ENCODE measurements at places on chromosomes 13 and 19.
A peak's percentile ranks its signal among the peaks of the same experiment; 100 is the strongest.

GRCh38 chr13:44810061-44810840 lies 179.0 kb downstream of the NUFIP1 start:
- no peak for DNase-seq

GRCh38 chr19:44635581-44636438 lies 7.9 kb upstream of the PVR start:
- no peak for DNase-seq

DNA sequence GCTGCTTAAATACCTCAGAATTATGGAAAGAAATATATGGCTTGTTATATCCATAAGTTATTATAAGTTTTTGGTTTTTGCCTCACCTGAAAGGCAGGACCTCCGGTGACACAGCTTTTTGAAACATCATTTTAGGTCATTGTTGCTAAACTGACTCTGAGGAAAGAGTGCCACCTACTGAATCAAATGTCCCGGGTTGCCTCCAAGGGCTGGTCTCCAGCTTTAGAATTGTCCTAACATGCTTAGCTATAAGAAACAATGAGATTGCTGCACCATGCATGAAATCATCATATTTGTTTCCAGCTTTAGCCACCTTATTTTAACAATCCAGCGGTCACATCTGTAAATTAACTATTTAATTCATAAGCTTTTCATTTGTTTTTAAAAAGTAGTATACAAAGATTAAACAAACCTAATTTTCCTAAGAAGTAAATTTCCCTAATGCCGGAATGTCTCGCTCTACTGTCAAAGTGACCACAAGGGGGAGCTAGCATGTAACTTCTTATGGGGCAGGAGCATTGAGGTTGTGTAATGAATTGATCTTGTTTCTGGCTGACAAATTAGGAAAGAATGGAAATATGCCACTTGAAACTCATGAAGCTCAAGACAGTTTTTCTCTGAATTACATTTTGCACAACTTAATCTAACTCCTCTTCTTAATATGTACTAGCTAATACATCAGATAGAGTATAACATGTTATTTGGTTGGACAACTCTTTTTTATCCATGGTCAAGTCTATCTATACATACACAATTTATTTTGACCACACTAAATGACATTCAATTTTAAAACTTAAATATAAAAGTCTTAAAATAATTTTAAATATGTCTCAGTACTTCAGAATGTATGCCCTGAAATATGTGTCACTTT lies 6.7 kb upstream of the PCDH17 start:
- peak; percentile 30 for DNase-seq

- DNase-seq: no peak
Measured at GRCh38 chr19:57351867-57352266, 796 bp downstream of the ZNF304 start.

DNA sequence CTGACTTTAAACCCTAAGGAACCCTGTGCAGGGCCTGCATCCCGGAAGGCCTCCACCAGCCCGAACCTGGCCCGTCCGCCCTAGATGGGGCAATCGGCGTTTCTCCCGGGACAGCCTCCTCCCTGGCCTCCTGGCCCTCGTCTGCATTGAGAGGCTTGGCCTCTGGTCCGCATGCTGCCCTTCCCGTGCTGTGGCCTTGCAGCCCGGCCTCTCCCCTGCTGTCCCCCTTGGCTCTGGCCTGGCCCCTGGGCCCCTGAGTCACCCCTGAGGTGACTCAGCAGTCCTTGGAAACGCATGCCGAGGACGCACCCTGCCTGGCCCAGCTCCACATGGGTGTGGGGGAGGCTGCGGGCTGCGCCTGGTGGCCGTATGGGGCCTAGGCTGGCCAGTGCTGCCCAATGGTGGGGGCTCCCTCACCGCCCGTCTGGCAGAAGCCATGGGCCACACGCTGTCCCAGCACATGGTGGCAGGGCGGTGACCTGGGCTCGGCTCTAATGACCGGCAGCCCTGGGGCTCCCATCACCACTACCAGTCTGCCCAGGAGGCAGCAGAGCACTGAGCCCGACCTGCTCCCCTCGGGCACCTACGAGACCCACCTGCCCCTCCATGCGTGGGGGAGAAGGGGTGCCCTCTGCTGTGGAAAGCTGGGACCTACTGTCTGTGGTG lies 25.7 kb downstream of the SH3GL1 start:
- no peak for DNase-seq

GRCh38 chr13:59755632-59756290 lies 408.0 kb downstream of the DIAPH3 start:
- no peak for DNase-seq

- DNase-seq: no peak
Measured at GRCh38 chr19:7932276-7932929, 6.5 kb upstream of the CTXN1 start.

DNA sequence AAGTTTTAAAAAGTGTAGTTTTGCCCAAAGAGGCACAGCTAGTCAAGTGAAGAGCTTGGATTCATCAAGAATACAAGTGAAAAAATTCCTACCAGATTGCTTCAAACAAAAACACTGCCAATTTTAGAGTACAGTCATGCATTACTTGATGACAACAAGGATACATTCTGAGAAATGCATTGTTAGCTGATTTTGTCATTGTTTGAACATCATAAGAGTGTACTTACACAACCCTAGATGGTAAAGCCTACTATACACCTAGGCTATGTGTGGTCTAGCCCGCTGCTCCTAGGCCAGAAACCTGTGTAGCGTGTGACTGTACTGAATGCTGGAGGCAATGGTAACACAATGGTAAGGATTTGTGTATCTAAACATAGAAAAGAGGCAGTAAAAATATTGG lies 41.1 kb downstream of the TMTC4 start:
- no peak for DNase-seq

DNA sequence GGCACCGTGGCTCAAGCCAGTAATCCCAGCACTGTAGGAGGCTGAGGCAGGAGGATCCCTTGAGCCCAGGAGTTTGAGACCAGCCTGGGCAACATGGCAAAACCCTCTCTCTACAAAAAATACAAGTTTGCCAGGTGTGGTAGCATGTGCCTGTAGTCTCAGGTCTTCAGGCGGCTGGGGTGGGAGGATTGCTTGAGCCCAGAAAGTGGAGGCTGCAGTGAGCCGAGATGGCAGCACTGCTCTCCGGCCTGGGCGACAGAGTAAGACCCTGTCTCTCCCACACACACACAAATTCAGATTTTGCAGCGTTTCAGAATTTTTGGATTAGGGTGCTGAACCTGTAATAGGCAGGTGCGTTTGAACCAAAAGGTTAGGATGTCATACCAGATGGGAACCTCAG lies 2.2 kb downstream of the RPS11 start:
- DNase-seq: no peak

GRCh38 chr13:94327318-94327717 lies 152.2 kb downstream of the DCT start:
- peak; percentile 38 for DNase-seq

DNA sequence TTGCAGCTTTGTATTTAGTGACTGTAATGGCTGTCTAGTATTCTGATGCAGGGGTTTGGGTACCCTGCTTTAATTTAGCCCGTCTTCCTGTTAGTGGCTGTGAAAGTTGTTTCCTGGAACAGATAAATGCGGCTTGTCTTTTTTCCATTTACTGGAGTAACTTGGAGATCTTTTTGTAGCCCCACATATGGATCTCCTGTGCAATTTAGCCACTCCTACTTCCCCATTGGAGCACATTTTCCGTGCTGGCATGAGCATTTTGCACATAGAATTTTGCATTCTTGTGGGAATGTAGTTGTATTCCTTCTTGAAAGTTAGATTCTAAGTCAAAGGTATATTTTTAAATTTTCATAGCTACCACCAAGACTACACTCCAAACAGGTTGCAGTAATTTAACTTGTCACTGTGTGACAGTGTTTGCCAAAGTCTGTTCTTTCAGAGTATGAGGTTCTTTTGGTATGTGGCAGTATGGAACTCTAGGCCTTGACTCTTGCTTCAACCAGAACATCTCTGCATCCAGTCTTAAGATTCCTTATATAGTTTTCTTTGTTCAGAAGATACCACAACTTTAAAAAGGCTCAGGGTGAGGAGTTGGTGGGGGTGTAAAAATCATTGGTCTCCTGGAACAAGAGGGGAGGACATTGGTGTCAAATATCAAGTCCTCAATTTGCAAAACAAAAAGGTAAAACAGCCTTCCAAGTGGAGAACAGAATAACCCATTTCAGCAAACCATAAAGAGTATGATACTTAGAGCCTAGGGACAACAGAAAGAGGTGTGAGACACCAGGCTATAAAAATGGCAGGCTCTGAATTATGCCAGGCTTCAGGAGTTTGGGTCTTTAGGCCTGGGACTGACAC lies 21.1 kb upstream of the CCDC97 start:
- DNase-seq: no peak

GRCh38 chr19:45863840-45864628 lies at the start of gene FOXA3:
FOXA3 (plus strand) TSS chr19:45864326; CDS start chr19:45864457, 131 bp downstream.
- DNase-seq: peak; percentile 93

- DNase-seq: no peak
Measured at GRCh38 chr13:90307136-90307535, 1040.4 kb upstream of the MIR17HG start.

DNA sequence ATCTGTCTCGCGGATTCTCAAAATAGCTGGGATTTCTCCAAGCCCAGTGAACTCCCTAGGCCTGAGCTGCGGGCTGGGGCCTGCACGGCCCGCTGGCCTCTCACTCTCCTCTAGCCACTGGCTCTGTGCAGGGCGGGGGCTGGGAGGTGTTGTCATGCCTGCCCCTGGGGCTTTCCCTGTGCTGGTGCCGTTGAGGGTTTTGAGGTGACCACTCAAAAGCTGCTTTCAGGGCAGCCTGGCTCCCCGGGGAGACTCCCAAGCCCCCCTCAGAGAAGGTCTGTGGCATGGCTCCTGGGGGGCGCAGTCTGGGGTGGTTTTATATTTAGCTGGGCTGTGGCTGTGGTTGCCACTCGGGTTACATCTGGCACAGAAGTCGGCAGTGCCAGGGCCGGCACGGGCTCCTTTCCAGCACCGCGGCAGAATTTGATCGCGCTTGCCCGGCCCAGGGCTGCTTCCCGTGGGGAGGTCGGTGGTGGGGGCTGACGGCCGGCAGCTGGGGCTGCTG lies 10.0 kb downstream of the NDUFB7 start:
- peak; percentile 62 for DNase-seq

GRCh38 chr19:17289489-17289888 lies 7.8 kb downstream of the ANKLE1 start:
- DNase-seq: peak; percentile 91

DNA sequence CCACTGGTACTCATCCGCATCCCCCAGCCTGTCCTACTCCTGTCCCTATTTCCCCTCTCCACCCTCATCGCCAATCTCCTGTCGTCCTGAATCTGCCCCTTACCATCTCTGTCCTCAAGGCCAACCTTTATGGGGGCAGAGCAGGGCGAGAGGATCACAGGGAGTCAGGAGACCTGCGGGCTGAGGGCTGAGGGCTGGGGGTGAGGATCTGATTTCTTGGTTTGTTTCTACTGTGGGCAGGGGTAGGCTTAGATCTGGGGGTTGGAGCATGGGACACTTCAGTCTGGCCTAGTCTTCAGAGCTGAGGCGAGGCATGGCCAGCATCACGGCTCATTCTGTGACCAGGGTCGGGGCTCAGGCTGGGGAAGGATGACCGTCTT lies 16.5 kb upstream of the ERCC1 start:
- DNase-seq: peak; percentile 24

- DNase-seq: peak; percentile 59
Measured at GRCh38 chr13:46656786-46657185, 103.8 kb downstream of the LRCH1 start.

DNA sequence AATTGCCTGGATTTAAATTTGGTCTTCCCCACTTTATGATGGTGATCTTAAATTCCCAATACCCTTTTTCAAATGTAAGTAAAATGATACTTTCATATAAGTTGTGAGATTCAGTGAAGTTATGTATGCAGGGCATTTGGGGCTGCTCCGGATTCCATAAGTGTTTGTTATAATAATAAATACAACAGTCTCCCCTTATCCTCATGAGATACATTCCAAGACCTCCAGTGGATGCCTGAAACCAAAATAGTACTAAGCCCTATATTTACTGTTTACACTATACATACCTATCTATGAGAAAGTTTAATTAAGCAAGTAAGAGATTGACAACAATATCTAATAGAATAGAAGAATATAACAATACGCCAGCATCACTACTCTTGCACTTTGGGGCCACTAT lies 2237.8 kb downstream of the PCDH9 start:
- DNase-seq: no peak

GRCh38 chr19:30799865-30800755 lies 427.9 kb downstream of the ZNF536 start:
- no peak for DNase-seq

GRCh38 chr19:45470762-45471081 lies 2.9 kb downstream of the FOSB start:
- DNase-seq: no peak

DNA sequence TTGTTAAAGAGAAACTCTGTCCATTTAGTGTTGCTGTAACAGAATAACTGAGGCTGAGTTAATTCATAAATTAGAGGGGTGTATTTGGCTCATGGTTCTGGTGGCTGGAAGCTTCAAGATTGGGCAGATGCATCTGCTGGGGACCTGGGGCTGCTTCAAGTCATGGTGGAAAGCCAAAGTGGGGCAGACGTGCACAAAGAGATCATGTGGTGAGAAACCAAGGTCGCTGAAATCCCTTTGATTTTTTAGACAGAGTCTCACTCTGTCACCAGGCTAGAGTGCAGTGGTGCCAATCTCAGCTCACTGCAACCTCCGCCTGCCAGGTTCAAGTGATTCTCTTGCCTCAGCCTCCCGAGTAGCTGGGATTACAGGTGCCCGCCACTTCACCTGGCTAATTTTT lies 46.0 kb downstream of the RCBTB2 start:
- no peak for DNase-seq

DNA sequence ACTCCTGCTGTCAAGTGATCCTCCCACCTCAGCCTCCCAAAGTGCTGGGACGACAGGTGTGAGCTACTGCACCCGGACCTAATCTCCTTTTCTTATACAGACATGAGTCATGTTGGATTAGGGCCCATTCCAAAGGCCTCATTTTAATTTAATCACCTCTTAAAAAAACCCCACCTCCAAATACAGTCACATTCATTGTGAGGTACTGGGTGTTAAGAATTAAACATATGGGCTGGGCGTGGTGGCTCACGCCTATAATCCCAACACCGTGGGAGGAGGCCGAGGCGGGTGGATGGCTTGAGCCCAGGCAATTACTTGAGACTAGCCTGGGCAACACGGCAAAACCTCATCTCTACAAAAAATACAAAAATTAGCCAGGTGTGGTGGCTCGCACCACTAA lies 46.6 kb downstream of the PIN1 start:
- DNase-seq: no peak

GRCh38 chr19:15576526-15577156 lies 38.4 kb upstream of the CYP4F8 start:
- DNase-seq: no peak

All from GM13977 (cell line).